Thoracic aorta (tissue), 2 donors: ENCODE measurements at places on chromosomes 12 and 14. TPM values are rescaled to one million over a fixed set of nuclear protein-coding genes. Genes with fewer than 3 reads are reported as not detected.

Gene RPL10L
- total RNA-seq, result not detected

Gene TDG
- 24.5 TPM for total RNA-seq

Gene GLS2
- total RNA-seq, result 0.85 TPM

Gene DTX1
- 1.3 TPM for total RNA-seq

Gene GZMB
- total RNA-seq, result not detected

Gene FGF6
- not detected for total RNA-seq

Gene DAO
- total RNA-seq, result not detected
